ENCODE measurements at places on chromosomes 4 and X.

GRCh38 chr4:41512596-41512995 is 25.4 kb upstream of the LIMCH1 start:
- DNase-seq, result no peak

DNA sequence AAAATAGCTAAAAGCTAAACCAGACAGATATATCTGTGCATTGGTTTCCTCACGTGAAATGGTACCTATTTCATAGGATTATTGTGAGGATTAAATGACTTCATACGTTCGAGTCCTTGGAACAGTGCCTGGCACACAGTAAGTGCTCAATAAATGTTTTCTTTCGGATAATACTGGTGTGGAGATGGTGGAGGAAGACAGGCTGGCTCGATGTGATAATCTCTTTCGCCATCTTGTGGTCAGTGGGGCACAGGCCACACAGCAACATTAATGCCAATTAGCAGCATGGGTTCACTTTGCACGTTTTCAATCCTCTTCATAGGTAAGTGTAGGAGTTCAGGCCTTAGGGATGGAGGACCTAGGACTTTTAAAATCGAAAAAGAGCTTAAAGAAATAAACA is 9.3 kb downstream of the PAGE4 start:
- no peak for DNase-seq

DNA sequence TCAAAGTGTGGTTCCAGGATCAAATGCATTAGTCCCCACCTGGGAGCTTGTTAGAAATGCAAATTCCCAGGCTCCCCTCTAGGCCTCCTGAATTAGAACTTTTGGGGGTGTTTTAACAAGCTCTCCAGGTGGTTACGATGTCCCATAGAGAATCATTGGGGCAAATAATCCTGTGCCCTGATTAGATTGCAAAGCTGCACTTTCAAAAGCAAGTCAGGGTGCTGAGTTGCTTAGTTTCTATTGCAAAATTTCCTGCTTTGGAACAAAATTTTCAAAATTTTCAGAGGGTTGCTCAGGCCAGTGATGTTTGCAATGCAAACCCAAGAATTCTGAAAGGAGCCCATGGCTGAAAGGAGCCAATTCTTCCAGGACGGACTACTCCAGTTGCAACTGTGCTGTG is 71.0 kb downstream of the MGST2 start:
- no peak for DNase-seq

GRCh38 chr4:54659313-54659712 is 1.6 kb downstream of the KIT start:
- DNase-seq, result no peak

DNA sequence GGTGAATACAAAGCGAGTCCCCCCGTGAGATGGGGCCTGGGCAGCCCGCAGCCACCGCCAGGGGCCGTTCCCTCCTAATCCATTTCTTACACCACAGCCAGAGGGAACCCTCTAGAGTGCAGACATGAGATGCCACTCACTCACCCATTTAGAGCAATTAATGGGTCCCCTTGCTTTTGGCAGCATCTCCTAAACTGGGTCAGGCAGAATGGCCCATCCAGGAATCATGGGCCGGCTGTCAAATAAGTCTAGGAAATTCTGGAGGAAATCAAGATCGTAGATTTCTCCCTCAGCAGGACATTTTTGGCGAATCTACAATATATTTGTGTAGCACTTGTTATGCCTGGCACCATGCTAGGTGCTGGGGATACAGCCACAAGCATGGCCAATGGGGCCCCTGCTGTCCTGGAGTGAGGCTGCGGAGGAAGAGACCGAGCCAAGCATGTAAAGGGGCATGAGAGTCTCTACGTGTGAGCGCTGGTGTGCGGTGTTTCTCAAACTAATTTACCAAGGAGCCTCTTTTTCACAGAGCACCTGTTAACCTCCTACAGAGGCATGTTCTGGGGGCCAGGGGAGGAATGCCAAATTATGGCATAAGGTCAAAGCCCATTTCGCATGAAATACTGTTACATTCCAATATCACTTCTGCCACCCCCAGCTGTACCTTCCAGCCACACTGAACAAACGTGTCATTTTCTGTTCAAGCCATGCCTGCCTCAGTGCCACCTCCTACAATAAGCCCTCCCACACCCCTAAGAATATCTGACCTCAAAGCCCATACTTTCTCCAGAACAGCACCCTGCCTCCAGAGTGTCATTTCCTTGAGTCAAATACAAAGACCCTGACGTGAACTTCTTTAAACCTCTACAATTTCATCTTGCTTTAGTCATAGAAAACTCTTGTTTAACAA is 28.1 kb upstream of the JAKMIP1 start:
- DNase-seq, result no peak

GRCh38 chr4:13875181-13875580 is 247.7 kb upstream of the BOD1L1 start:
- no peak for DNase-seq

DNA sequence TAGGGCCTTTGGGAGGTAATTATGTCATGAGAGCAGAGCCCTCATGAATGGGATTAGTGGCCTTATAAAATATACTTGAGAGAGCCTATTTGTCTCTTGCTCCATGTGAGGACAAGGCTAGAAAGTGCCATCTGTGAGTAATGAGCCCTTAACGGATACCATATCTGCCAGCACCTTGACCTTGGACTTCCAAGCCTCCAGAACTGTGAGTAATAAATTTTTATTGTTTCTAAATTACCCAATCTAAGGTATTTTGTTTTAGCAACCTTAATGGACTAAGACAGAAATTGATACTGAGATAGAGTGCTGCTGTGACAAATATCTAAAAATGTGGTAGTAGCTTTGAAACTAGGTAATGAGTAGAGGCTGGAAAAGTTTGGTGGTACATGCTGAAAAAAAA is 285.0 kb upstream of the DIPK2B start:
- DNase-seq, result no peak

DNA sequence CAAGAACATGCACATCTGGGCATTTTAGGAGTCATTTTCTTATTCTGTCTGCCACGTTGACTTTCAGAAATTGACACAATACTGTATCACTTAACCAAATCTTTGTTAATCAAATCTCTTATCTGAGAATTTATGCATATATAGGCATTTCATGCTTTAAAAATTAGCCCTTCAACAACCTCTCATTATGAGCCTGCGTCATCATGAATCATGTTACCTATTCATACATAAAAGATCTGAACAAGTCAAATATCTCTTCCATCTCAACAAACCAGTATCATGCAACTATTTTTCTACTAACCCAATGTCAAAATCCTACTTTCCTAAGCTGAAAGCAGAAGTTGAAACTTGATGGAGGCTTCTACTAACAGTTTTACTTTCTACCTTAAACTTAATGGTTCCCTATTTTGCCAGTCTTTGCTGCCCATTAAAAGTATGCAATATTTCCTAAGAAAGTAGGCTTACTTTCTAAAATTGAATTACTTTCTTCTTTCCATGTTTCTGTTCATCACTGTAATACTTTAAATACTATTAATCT is 1.8 kb downstream of the ADAM29 start:
- no peak for DNase-seq

- no peak for DNase-seq
Observed at GRCh38 chr4:82268826-82269193, 105.0 kb downstream of the HNRNPD start.

- DNase-seq, result no peak
Observed at GRCh38 chr4:23238848-23239247, 546.1 kb downstream of the GBA3 start.

DNA sequence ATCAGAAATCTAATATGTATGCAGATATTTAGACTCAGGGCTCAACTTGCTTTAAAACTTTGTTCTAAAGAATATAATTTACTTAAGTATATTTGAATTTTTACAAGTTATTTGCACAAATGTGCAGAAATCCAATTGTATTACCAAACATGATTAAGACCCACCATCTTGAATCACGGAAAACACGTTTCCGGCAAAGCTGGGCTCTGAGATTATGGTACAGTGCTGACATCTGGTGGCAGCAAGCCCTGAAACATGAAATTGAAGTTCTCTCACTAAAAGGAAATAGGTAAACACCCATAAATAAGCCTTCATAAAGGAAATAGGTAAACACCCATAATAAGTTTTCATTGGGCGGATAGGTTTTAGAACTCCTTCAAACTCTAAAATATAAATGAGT is 98.3 kb upstream of the MAOA start:
- DNase-seq, result peak; percentile 24

GRCh38 chrX:40065296-40066046 is 32.3 kb downstream of the BCOR start:
- no peak for DNase-seq

- DNase-seq, result no peak
Observed at GRCh38 chr4:157992038-157992705, 180.7 kb downstream of the GASK1B start.

GRCh38 chrX:13649838-13650237 is 3.1 kb upstream of the TCEANC start:
- no peak for DNase-seq

DNA sequence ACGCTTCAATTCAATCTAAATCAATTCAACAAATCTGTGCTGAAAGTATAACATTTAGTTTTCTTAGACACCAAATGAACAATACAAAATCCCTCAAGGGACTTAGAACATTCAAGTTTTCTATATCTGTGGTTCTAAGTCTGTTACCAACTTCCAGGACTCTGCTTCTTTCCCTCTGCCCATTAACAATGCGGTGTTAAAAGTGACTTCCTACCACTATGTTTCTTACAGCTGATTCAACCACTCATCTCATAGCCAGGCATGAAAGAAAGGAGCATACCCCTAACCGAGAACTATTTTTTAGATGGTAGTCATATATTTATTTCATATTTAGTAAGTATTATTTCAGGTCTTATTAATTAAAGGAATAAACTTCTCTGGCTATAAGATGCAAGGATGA is 38.9 kb downstream of the PPA2 start:
- DNase-seq, result no peak

GRCh38 chr4:135050086-135050717 is 848.6 kb upstream of the PABPC4L start:
- DNase-seq, result no peak

DNA sequence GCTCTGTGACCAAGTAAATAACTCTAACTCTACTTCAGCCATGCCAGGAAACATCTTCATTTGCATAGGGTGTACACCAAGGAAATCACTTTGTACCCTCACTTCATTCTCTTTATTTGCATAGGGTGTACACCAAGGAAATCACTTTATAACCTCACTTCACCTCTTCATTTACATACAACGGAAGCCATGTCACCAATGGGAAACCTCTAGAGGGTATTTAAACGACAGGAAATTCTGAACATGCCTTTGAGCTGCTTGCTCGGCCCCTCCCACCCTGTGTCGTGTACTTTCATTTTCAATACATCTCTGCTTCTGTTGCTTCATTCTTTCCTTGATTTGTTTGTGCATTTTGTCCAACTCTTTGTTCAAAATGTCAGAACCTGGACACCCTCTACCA is 848.1 kb upstream of the FRG1 start:
- no peak for DNase-seq

GRCh38 chr4:8220661-8221450 is 21.8 kb downstream of the SH3TC1 start:
- no peak for DNase-seq

GRCh38 chr4:118032691-118033090 is 1.6 kb upstream of the NDST3 start:
- no peak for DNase-seq

- no peak for DNase-seq
Observed at GRCh38 chr4:28073860-28074555, 1213.4 kb downstream of the STIM2 start.

DNA sequence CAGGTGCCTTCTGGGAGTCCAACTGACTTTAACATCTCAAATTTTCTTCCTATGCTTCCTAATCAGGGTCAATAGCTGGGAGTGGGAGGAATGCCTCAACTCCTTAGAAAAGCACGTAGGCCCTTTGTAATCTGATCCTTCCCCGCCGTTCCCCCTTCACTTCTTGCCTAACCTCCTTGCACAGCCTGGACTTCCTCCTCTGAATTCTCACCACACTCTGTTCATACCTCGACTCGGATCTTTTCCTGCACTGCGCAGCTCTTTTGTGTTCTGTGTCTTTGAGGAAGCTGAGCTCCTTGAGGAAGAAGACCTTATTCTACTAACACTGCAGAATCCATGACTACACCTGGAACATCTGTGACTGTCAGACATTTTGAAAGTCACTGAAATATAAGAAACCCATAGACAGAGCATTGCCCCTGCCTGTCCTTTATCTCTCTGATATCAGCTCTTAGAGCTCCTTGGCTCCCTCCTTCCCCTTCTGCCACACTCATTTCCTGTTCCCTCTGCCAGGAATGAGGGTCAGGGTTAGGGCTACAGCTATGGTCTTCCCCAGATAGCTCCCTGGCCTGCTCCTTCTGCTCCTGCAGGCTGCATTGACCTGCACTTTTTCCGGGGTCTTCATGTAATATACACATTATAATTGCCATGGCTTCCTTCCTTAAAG is 140.2 kb upstream of the LDB2 start:
- no peak for DNase-seq

GRCh38 chr4:147879676-147880075 is 147.8 kb downstream of the ARHGAP10 start:
- DNase-seq, result no peak

GRCh38 chr4:101643186-101643837 is 147.2 kb upstream of the BANK1 start:
- DNase-seq, result no peak

DNA sequence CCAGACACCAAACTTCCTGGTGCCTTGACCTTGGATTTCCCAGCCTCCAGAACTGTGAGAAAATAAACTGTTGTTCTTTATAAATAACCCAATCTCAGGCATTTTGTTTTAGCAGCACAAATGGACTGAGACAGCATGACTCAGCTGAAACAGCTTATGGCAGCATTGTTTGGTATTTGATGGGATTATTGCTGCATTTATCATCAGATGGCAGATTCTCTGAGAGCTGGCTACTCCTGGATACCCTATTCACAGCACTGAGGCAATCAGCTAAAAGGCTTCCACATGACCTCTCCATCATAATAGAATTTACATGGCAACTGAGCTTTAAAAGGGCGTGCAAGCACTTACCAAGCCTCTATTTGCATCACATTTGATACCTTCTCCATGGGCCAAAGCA is 623.1 kb upstream of the CPEB2 start:
- no peak for DNase-seq

- DNase-seq, result no peak
Observed at GRCh38 chr4:25788703-25789238, 74.0 kb downstream of the SEL1L3 start.

DNA sequence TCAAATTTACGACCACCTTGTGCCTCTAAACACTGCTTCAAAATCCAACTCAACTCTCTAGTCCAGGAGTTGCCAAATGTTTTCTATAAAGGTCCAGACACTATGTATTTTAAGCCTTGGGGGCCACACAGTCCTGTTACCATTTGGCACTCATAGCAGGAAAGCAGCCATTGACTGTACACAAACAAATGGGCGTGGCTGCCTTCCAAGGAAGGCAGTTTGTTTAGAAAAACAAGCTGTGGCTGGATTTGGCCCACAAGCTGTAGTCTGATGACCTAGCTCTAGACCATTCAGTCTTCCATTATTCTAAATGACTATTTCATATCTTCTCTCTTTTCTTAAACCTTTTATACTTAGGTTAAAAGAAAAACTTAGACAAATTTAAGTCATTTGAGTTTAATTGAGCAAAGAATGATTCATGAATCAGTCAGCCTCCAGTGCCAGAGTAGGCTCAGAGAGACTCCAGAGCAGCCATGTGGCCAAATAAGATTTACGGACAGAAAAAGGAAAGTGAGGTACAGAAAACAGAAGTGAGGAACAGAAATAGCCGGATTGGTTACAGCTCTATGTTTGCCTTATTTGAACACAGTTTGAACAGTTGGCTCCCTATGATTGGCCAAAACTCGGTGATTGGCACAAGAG is 825.8 kb upstream of the LCORL start:
- no peak for DNase-seq
